ENCODE measurements at places on chromosomes 1 and 21. TPM values are rescaled to one million over a fixed set of nuclear protein-coding genes. Genes with fewer than 3 reads are reported as not detected.

DNA sequence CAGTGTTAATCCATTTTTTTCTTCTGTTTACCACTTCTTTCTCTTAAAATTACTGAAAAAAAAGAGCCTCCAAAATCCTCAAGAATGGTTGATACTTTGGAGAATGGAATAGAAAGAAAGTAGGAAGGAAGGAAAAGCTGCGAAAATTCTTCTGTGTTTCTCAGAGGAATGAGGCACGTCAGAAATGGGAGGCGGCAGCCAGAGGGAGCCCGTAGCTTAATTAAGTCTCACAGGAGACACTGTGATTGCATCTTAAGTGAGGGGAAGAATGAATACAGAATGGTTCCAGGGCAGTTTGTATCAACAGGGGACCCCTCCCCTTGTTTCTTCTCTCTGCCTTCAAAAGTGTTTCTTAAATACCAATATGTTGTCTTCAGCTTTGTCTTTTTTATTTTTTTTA, 1099.5 kb downstream of the PLA2G4A start:
- no peak overlapping the region for H3K27ac ChIP-seq
- DNase-seq, result no peak
- H3K4me3 ChIP-seq, result no peak overlapping the region
- H3K36me3 ChIP-seq, result no peaks in the 10 kb centered on the region

DNA sequence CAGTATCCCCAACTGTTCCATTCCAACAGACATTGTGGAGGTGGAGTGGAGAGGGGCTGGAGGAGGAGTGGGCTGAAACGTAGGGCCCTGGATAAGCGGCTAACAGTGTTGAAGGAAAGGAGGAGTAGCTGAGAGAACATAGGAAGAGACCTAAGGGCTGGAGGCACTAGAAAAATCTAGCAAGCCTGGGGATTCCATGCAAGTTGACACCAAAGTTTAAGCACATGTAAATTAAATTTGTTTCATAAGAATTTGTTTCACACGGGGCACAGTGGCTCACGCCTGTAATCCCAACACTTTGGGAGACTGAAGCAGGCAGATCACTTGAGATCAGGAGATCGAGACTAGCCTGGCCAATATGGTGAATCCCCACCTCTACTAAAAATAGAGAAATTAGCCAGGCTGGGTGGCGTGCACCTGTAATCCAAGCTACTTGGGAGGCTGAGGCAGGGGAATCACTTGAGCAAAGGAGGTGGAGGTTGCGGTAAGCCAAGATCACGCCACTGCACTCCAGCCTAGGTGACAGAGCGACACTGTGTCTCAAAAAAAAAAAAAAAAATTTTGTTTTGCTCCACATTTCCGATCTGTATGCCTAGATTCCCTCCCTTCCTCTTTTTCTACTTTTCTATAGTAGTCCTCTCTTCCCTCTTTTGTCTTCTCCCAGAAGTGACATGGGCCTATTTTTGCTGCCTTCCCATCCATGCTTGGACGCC, 530 bp upstream of the CD244 start:
- H3K27me3 ChIP-seq, result peaks cover 6% of the 10 kb centered on the region
- H3K4me1 ChIP-seq, result peaks cover 38% of the 10 kb centered on the region
- DNase-seq, result no peak
- H3K36me3 ChIP-seq, result no peaks in the 10 kb centered on the region
- no peak overlapping the region for H3K27ac ChIP-seq

GBP7 gene
- not detected for total RNA-seq

GRCh38 chr1:51472359-51472758, 46.7 kb downstream of the EPS15 start:
- H3K4me3 ChIP-seq, result no peak overlapping the region
- no peak for DNase-seq
- no peaks in the 10 kb centered on the region for H3K27me3 ChIP-seq
- peaks cover 10% of the 10 kb centered on the region for H3K4me1 ChIP-seq

DNA sequence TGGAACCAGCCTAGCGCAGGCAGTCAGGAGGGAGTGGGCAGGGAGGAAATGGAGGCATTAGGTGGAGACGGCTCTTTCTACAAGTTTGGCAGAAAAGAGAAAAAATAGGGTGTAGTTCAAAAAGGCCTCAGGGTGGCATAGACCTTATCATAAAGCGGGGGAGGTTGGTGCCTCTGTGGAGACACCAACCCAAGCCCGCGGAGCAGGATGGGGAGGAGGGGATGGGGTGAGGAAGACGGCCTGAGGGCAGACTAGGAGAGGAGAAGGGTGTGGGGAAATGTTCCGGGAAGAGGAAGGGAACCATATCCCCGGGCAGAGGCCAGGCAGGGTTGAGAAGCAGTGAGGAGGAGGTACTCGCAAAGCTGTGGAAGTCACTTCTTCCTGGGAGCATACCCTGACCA, 17.4 kb upstream of the SHE start:
- peaks cover 28% of the 10 kb centered on the region for H3K27me3 ChIP-seq
- H3K4me1 ChIP-seq, result no peaks in the 10 kb centered on the region
- no peak overlapping the region for H3K27ac ChIP-seq
- no peak for DNase-seq

DNA sequence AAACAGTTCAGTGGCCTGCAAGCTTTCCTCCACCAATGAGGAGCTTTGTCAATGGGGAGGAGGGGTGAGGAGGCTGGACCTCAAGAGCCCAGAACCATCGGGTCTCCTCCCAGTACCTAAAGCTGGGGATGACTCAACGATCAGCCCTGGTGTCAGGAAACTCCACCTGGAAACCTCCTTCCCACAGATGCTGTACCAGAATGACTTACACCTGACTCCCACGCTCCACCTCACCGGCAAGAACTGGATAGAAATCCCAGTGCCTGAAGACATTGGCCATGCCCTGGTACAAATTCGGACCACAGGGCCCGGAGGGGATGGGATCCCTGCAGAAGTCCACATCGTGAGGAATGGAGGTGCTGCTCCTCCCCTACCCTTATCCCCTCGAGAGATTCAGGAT, 11.4 kb downstream of the TMEM81 start:
- no peak overlapping the region for H3K27ac ChIP-seq
- H3K27me3 ChIP-seq, result no peaks in the 10 kb centered on the region
- H3K36me3 ChIP-seq, result no peaks in the 10 kb centered on the region
- no peaks in the 10 kb centered on the region for H3K4me1 ChIP-seq

- no peak for DNase-seq
- H3K4me3 ChIP-seq, result no peak overlapping the region
- peaks cover 98% of the 10 kb centered on the region for H3K4me1 ChIP-seq
- H3K36me3 ChIP-seq, result peaks cover 21% of the 10 kb centered on the region
- H3K27ac ChIP-seq, result peak overlapping the region; percentile 26
Observed at GRCh38 chr1:66355756-66356155, 178.2 kb upstream of the SGIP1 start.

GRCh38 chr1:1068517-1069055, 5.5 kb downstream of the RNF223 start:
- H3K36me3 ChIP-seq, result no peaks in the 10 kb centered on the region
- no peaks in the 10 kb centered on the region for H3K27me3 ChIP-seq
- H3K27ac ChIP-seq, result no peak overlapping the region
- peaks cover 28% of the 10 kb centered on the region for H3K4me1 ChIP-seq
- peak overlapping the region; percentile 78 for H3K4me3 ChIP-seq

DIRAS3 gene
- total RNA-seq, result 1.0 TPM

DNA sequence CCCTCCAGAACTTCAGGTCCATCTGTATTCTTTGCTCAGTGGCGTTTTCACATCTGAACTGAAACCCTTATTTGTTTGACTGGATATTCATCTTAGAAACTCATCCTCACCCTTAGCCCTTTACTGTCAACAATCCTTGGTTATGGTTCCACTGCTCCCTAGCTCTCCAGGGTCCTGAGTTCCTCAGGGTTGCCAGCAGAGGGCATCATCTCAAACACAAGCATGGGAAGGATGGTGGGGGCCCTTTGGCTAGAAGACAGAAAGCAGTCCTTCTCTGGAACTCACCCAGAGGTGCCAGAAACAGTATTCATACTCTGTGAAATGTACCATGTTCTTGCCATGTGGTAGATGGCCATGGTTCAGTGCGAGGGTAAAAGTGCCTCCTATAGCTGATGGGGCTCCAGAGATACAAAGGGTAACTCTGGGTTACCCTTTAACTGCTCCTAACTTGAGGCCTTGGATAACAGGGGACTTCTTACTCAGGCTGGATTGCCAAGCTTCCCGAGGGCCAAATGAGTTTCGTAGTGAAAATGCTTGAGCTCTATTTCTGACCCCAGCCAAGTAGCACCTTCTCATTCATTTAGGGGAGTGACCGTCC, 11.3 kb downstream of the NCSTN start:
- no peak overlapping the region for H3K4me3 ChIP-seq
- DNase-seq, result no peak
- peaks cover 12% of the 10 kb centered on the region for H3K36me3 ChIP-seq
- H3K27me3 ChIP-seq, result no peaks in the 10 kb centered on the region
- peaks cover 4% of the 10 kb centered on the region for H3K4me1 ChIP-seq

HDGF gene
- 217 TPM for total RNA-seq

DNA sequence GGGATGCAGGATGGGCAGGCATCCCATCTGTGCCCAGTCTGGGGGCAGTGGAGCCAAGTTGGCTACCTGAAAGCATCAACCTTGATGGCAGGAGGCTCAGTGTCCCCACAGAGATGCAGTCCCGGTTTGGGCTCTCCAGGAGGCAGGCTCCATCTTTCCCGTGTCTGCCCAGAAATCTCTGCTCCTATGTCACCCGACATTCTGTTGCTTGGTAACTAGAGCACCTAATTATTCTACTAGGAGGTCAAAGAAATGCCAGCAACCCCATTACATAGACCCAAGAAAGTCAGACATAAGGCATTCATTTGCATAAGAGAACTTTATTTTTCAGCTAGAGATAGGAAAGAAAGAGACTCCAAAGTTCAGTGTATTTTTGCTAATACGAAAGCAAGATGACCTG, 100.3 kb upstream of the BACE2 start:
- no peaks in the 10 kb centered on the region for H3K36me3 ChIP-seq
- H3K4me1 ChIP-seq, result peaks cover 11% of the 10 kb centered on the region
- no peak overlapping the region for H3K27ac ChIP-seq
- no peak overlapping the region for H3K4me3 ChIP-seq
- no peak for DNase-seq

- H3K4me1 ChIP-seq, result no peaks in the 10 kb centered on the region
- no peak overlapping the region for H3K27ac ChIP-seq
- H3K27me3 ChIP-seq, result no peaks in the 10 kb centered on the region
- DNase-seq, result peak; percentile 47
- H3K4me3 ChIP-seq, result no peak overlapping the region
Observed at GRCh38 chr1:207077470-207078377, 10.9 kb upstream of the C4BPB start.

CYP4Z1 gene
- not detected for total RNA-seq

- H3K27me3 ChIP-seq, result no peaks in the 10 kb centered on the region
- H3K4me3 ChIP-seq, result no peak overlapping the region
- H3K4me1 ChIP-seq, result no peaks in the 10 kb centered on the region
- no peak overlapping the region for H3K27ac ChIP-seq
- no peaks in the 10 kb centered on the region for H3K36me3 ChIP-seq
Observed at GRCh38 chr1:9843576-9843945, 19.8 kb upstream of the CLSTN1 start.

ARHGEF2 gene
- total RNA-seq, result 163 TPM

DNA sequence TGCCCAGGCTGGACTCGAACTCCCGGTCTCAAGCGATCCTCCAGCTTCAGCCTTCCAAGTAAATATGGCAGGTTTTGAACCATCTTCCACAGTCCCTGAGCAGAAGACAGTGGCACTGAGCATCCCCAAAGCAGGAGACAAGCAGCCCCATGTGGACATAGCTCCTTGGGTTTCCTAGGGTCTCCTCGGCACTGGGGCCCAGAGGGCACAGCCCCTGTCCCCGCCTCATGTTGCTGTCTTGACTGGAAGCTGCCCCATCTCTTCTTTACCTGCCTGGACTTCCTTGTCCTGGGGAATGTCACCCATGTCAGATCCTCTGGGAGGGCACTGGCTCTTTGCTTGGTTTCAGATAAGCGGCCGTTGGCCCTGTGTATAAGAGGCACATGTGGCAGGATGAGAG, 263.7 kb upstream of the RAB4A start:
- DNase-seq, result no peak
- H3K27ac ChIP-seq, result no peak overlapping the region
- H3K4me3 ChIP-seq, result no peak overlapping the region
- H3K36me3 ChIP-seq, result no peaks in the 10 kb centered on the region
- no peaks in the 10 kb centered on the region for H3K4me1 ChIP-seq

DNA sequence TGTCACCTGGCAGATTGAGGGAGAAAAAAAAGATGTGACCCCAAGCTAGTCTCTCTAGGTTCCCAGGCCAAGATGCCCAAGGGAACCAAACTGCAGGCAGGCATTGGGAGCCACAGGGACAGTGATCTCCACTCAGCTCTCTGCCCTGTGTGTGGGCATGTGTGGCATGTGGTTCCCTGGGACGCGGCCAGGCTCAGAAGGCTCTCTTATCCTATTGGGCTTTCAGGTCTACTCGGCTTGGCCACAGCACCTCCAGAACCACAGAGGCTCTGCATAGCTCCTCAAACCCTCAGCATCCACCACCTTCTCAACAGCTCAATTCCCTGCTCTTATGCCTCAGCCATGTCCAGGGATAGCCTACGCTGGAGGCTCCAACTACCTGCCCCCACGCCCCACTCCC, 22.0 kb downstream of the IQGAP3 start:
- no peak overlapping the region for H3K4me3 ChIP-seq
- H3K27ac ChIP-seq, result no peak overlapping the region
- H3K27me3 ChIP-seq, result no peaks in the 10 kb centered on the region
- DNase-seq, result no peak
- H3K36me3 ChIP-seq, result peaks cover 2% of the 10 kb centered on the region

CC2D1B gene
- total RNA-seq, result 33.1 TPM

- no peaks in the 10 kb centered on the region for H3K4me1 ChIP-seq
- no peaks in the 10 kb centered on the region for H3K36me3 ChIP-seq
- H3K4me3 ChIP-seq, result no peak overlapping the region
- no peak for DNase-seq
Observed at GRCh38 chr1:69175053-69175452, 392.7 kb upstream of the LRRC7 start.

DNA sequence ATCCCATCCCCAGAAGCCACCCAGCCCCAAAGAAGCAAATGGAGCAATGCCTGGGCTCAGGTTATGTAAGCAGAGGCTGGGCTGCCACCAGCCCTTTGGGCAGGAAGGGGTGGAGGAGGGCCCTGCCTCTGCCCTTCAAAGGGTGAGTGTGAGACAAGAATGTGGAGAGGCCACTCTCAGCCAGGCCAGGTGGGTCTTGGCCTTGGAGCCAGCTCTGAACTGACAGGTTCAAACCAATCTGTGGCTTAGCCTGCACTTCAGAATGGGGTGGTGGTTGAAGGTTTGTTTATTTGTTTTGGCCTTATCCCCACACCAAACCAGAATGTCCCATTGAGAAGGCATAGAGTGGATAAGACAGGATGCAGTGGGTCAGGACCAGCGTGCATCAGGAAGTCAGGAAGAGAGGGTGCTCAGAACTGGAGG, 29.8 kb downstream of the C1orf116 start:
- no peak for DNase-seq
- H3K27me3 ChIP-seq, result peaks cover 21% of the 10 kb centered on the region
- H3K4me1 ChIP-seq, result peaks cover 4% of the 10 kb centered on the region
- H3K36me3 ChIP-seq, result no peaks in the 10 kb centered on the region
- H3K27ac ChIP-seq, result no peak overlapping the region

GRCh38 chr1:92804721-92805201, 19.9 kb upstream of the EVI5 start:
- peaks cover 4% of the 10 kb centered on the region for H3K4me1 ChIP-seq
- H3K4me3 ChIP-seq, result no peak overlapping the region
- no peak overlapping the region for H3K27ac ChIP-seq
- DNase-seq, result no peak
- H3K36me3 ChIP-seq, result no peaks in the 10 kb centered on the region

Measured in activated T-cell treated with anti-CD3 and anti-CD28 coated beads, Interleukin-2, amount 50 U/mL, for 72 hours (primary cell).